ENCODE measurements at places on chromosomes 3 and 15.

GRCh38 chr3:107430996-107431245 lies 53.7 kb downstream of the CCDC54 start:
- DNase-seq: no peak

GRCh38 chr3:30948426-30948825 lies 54.0 kb upstream of the GADL1 start:
- DNase-seq: no peak

- no peak for DNase-seq
Measured at GRCh38 chr15:31292391-31293015, 34.1 kb upstream of the KLF13 start.

DNA sequence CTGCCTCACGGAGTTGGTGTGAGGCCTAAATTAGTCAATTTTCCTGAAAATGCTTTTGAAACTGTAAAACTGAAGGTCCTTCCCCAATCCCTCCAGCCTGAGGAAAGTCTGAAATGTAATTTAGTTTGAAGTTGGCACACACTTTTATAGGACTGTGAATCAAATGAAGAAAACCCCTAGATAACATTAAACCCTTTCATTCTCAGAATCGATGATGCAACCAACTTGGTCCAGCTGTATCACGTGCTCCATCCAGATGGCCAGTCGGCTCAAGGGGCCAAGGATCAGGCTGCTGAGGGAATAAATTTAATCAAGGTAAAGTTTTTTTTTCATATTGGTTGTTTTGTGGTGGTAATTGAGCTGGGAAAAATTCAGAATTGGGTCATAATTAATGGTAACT lies 11.7 kb downstream of the MRPS22 start:
- DNase-seq: no peak

GRCh38 chr3:109874896-109875708 lies 537.8 kb upstream of the DPPA4 start:
- no peak for DNase-seq

DNA sequence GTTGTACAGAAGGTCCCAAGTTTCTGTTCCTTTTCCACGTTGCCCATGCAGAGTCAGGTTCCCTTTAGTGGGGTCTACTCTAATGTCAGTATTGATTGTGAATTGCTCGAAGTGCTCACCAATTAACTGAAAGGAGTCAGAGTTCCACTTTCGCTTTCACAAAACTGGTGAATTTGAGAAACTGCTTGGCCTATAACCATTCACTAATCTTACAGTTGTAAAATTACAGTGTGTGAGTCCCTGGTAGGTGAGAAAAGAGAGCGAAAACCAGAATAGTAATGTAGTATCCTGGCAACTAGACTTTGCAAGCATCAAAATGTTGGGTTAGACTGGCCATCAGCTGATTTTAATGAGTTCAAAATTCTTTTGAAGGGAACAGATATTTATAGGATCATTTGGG lies 237.5 kb upstream of the CHRM5 start:
- DNase-seq: no peak

- DNase-seq: no peak
Measured at GRCh38 chr15:45536934-45537333, 14.4 kb upstream of the SLC30A4 start.

DNA sequence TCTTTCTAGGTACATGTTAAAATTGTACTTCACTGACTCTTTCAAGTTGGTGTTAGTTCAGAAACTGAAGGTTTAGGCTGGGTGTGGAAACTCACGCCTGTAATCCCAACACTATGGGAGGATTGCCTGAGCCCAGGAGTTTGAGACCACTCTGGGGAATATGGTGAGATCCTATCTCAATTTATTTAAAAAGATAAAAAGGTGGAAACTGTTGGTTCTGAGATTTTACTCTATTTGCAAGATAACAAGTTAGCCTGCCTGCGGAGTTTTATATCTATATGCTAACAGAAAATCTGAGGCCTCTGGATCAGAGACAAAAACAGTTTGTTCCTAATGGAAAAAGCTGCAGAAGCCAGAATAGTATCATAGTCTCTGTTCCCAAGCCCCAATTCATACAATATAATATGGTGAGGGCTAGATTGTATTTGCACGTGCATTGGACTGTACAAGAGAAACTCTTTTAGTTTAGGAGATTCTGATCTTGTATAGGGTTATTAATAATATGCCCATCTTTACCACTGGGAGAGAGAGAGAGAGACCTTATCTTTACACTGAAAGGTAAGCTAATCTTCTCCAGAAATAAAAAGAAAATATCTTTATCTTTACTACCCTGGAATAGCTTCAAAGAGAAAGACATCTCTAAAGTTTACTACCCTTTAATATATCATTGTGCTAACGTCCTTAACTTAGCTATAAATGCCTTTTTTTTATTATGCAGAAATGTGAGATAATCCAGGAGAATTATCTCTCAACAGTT lies 1267.6 kb downstream of the OTOL1 start:
- no peak for DNase-seq

DNA sequence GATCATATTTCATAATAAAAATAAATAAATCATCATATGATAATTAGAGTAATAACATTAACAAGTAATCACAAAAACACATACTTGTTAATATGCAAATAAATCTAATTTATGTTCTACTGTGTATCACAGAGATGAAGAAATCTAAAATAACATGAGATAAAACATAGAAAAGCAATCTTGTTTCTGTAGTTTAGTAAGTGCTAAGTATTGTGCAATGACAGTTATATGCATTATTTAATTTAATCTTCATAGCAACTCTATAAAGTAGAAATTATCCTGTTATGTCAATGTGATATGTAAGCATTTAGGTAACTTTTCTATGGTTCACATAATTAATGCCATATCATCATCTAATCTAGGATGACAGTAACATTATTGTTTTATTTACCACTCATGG lies 108.2 kb upstream of the KCNMB2 start:
- no peak for DNase-seq

GRCh38 chr3:9291821-9292410 lies 42.5 kb upstream of the SRGAP3 start:
- DNase-seq: no peak

DNA sequence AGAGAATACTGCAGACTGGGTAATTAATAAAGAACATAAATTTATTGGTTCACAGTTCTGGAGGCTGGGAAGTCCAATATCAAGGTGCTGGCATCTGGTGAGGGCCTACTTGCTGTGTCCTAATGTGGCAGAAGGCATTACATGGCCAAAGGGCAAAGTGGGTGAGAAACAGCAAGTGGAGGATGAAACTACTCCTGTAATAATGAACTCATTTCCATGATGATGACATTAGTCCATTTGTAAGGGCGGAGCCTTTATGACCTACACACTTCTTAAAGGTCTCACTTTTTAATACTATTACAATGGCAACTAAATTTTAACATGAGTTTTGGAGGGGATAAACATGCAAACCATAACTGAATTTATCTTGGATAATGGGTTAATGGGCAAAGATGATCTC lies 139.6 kb upstream of the SGO1 start:
- no peak for DNase-seq
